HAP-1 (cell line): ENCODE measurements at places on chromosomes 2 and 18.

GRCh38 chr2:36677996-36678605 is 18.4 kb upstream of the VIT start:
- no peak for DNase-seq

DNA sequence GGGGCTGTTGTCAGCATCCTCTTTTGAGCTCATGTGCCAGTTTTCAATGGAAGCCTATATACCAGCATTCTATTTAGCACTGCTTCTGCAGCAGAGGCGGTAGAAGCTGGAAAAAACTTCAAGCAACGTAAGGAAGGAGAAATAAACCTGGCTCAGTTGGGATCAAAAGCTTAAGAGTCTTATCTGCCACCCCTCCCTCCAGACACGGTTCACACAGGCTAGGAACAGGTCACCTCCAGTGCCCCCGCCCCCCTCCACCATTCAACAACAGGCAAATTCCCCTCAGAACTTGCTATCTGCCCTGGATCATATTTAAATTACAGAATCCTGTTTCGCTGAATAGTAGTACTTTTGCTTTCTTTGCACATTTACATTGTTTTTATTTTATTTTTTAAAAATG is 384.8 kb upstream of the PKDCC start:
- no peak for DNase-seq

DNA sequence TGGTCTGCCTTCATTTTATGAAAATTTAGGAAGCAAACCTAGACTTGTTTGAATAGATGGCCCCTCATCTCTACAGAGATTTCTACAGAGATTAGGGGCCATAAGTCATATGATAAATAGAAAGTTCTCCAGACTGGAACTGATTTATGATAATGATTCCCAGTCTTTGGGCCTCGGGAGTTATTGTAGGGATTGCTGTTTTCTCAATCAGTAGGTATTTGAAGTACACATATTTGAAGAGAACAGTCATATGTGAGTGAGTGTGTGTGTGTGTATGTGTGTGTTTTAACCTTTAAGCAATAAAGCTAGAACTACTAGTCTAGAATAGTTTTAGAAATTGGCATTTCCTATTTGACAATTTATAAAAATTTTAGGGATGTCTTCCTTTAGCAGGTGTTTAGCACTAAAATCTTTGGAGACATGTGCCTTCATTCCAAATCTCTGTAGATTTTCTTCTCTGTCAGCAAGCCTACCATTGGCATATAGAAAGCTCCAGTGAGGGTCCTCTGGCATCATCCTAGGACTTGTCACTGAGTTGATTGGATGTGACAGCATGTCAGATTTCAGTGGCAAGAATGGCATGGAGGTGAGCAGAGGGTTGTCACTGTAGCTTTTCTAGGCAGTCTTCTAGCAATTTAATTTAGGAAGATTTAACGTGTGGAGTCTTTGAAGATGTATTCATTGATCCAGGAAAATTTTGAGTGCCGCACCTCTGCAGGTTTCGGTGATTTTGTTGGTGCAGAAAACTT is 71.2 kb downstream of the MYO1B start:
- no peak for DNase-seq

GRCh38 chr18:65706646-65707045 is 44.2 kb upstream of the CDH7 start:
- no peak for DNase-seq

- DNase-seq: no peak
Measured at GRCh38 chr2:196112418-196113034, 43.9 kb upstream of the DNAH7 start.

GRCh38 chr2:143742581-143742980 is 613.4 kb downstream of the ARHGAP15 start:
- no peak for DNase-seq

GRCh38 chr18:43606795-43607194 is 329.5 kb upstream of the SYT4 start:
- DNase-seq: no peak

GRCh38 chr2:7432436-7432835 is 515.2 kb downstream of the RNF144A start:
- DNase-seq: no peak

- no peak for DNase-seq
Measured at GRCh38 chr2:69514406-69514805, 77.2 kb upstream of the NFU1 start.

- DNase-seq: peak; percentile 64
Measured at GRCh38 chr2:31138037-31138962, at the start of gene GALNT14. Gene GALNT14 (minus strand): TSS chr2:31138440. CDS start chr2:31138086, 354 bp downstream.

DNA sequence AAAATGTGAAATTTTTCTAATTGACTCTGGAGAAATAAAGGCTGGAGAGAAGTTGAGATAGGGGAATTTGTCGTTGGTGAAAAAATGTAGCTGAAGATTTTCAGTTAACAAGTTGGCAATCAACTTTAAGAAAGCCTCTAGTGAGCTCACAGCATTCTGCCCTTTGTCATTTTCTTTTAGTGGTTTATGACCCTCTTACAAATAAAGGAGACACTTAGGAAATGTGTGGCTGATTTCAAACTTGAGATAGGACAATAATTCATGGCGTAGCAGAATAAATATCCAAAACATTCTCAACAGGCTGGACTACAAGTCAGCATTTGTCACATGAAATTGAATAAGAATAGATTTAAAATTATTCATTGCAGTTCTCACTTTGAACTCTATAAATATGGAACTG is 412.5 kb upstream of the SPHKAP start:
- DNase-seq: no peak

- DNase-seq: no peak
Measured at GRCh38 chr18:31192086-31192776, 29.6 kb upstream of the DSC1 start.

DNA sequence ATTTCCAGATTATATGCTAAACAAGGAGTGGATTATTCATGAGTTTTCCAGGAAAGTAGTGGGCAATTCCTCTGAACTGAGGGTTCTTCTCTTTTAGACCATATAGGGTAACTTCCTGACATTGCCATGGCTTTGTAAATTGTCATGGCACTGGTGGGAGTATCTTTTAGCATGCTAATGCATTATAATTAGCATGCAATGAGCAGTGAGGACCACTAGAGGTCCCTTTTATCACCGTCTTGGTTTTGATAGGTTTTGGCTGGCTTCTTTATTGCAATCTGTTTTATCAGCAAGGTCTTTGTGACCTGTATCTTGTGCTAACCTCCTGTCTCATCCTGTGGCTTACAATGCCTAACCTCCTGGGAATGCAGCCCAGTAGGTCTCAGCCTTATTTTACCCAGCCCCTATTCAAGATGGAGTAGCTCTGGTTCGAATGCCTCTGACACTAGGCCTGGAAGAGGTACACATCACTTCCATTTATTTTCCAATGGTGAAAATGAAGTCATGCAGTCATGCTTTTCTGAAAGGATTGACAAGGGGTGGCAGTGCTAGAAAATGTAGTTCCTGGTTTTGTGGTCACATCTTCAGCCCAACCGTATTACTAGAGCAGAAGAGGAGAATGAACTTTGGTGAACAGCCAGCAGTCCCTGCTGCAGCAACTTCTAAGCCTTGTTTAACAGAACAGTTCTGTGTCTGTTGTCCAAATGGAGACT is 26.6 kb upstream of the ITGA4 start:
- DNase-seq: peak; percentile 28

DNA sequence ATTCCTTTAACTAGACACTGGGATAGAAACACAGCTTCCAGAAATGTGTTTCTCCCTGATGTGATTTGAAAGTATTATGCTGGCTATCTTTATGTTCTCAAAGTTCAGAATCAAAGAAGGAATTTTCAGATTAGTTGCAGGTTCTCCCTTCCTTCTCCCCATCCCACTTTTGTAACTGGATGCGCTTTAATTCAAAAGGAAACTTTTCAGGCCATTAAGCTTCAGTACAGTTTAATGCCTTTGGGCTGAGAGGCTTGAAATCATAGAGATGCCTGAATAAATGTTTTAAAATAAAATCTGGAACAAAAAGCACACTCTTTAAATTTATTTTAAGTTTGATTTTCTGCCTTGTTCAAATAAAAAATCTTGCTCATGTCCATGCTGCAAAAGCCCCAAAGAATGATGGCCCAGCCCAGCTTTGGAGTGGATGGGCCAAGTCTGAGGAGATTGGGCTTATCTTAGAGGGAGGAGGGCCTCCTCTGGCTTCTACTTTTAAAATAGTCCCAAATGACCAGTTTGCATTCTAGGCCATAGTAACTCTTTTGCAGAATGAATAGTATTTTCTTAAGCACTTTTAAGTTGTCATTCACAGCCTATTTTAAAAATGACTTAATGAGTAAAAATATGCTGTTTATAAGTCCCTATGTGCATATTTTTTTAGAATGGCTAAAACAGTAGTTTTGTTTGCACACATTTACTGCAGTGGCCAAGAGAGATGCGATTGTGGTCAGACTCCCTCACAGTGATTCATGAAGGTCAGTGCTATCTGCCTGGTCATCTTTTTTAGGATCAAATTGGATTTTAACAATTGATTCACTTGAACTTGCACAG is 129.2 kb downstream of the MTX2 start:
- DNase-seq: no peak

GRCh38 chr2:59936048-59936447 is 617.4 kb downstream of the BCL11A start:
- DNase-seq: no peak

- no peak for DNase-seq
Measured at GRCh38 chr2:83742117-83742782, 716.8 kb downstream of the SUCLG1 start.

DNA sequence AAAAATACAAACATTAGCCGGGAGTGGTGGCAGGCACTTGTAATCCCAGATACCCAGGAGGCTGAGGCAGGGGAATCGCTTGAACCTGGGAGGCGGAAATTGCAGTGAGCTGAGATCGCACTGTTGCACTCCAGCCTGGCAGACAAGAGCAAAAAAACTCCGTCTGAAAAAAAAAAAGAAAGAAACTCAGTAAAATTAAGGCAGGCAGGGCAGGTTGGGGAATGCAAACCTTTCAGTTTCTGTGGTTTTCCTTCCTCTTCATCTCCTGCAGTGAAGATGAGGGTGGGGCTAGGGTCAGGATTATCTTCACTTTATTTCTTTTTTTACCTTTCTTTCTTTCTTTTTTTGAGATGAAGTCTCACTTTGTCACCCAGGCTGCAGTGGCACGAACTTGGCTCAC is 43.2 kb upstream of the PSME4 start:
- no peak for DNase-seq

GRCh38 chr2:51697095-51697494 is 665.2 kb upstream of the NRXN1 start:
- DNase-seq: no peak

- no peak for DNase-seq
Measured at GRCh38 chr2:19122220-19122619, 236.2 kb downstream of the OSR1 start.

- no peak for DNase-seq
Measured at GRCh38 chr2:196105951-196106350, 37.3 kb upstream of the DNAH7 start.

GRCh38 chr18:49694402-49694801 is 118.9 kb downstream of the ACAA2 start:
- peak; percentile 2 for DNase-seq

GRCh38 chr2:178514664-178515063 is 34.4 kb downstream of the PLEKHA3 start:
- DNase-seq: no peak

DNA sequence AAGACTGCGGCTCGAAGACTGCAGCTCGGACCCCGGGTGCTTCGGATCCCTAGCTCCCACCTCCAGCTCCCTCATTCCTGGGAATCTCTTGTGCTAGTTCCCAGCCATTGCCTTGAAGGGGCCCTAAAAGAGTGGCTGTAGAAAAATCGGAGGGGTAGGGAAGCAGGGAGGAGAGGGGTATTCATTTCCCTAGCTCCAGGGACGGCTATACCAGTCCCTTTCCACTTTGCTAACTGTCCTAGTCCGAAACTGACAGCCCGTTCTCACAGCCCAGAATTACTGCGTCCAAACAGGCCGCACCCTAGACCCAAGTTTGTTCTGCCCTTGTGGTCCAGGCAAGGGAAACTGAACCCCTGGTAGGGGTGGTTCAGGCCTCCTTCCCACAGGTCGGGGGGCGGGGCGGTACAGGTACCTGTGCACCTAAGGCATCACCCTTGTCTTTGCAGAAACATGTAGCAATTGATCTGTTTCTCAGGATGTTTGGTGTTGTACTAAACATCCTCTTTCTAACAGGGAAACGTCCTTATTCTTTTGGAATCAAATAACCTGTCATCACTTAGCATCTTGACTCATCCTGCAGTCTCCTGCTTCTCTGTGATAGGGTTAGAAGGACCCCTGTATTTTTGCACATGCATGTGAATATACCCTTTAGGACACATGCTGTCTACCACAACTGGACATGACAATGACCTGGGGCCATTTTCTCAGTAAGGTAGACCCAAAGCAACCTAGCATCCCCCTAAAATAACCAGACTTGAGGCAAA is 4.0 kb downstream of the EMX1 start:
- DNase-seq: no peak

DNA sequence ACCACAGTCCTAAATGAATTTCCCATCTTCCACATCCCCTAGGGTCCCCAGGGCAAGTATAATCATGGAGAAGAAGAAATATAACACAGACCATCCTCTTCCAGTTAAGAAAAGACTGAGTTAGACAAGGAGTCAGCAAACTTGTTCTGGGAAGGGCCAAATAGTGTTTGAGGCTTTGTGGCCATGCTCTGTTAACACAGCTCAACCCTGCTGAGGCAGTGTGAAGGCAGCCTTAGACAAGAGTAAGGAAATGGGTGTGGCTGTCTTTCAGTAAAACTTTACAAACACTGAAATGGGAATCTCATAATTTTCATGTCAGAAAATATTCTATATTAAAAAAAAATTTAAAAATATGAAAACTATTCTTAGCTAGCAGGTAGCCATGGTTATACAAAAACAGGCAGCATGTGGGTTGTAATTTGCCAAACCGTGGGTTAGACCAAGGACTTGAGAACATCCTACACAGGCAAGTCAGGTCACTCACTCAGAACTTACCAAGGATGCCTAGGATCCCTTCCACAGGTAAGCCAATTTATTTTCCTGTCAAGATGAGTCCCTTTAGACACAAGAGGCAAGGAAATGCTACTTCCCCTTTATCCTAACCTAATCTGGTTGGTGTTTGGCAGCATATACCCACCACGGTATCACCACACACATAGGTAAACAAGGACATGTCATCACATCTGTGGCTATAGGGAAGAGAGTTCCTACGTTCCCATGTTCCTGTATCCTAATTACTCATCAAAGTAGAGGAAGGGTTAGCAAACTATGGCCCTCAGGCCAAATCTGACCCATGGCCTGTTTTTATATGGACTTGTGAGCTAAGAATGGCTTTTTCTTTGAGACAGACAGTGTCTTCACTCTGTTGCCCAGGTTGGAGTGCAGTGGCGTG is 31.9 kb downstream of the C2orf74 start:
- DNase-seq: no peak

- DNase-seq: no peak
Measured at GRCh38 chr2:218754201-218754600, 27.7 kb upstream of the CYP27A1 start.

DNA sequence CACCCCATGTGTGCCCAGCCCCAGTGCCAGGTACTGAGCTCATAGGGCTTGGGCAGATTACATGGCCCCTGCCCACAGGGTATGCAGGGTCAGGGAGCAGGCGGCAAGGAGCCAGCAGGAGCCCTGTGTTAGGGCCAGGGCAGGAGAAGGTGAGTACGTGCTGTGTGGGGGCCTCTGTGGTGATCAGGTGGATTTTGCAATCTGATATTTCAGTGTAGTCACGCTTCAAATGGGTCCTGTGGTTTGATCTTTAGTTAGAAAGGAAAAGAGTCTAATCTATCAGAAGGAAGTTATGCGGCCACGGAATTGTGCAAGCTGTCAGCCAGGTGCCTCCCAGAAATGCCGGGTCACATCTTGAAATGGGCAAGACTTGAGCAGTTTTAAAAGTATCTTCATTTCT is 13.9 kb downstream of the UBE2F start:
- no peak for DNase-seq
